Activated CD4-positive, CD25-positive, alpha-beta regulatory T cell treated with anti-CD3 and anti-CD28 coated beads, Interleukin-2, amount 50 U/mL, for 16 hours (primary cell): ENCODE measurements at places on chromosomes 12 and 14.

DNA sequence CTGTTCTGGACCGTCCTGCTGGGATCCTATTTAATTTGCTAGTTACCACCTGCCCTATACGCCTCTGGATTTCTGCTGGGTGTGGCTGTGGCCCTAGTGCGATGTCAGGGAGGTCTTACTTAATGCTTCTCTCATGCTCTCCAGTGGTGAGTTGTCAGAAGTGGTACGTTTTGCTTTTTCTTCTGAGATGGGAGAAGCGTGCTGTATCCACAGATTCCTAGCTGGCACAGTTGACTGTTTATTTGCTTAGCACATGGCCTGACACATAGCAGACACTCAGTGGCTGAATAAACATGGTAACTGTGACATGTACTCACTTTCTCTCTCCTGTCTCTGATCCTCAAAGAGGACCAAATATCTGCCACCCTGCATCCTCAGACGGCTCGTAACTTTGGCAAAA is 107.3 kb downstream of the CACNA1C start:
- DNase-seq: no peak

- no peak for DNase-seq
These were observed 28.9 kb upstream of the TSPAN8 start for GRCh38 chr12:71186571-71187288.

GRCh38 chr14:50025776-50026175 is 90.6 kb downstream of the VCPKMT start:
- DNase-seq: no peak

DNA sequence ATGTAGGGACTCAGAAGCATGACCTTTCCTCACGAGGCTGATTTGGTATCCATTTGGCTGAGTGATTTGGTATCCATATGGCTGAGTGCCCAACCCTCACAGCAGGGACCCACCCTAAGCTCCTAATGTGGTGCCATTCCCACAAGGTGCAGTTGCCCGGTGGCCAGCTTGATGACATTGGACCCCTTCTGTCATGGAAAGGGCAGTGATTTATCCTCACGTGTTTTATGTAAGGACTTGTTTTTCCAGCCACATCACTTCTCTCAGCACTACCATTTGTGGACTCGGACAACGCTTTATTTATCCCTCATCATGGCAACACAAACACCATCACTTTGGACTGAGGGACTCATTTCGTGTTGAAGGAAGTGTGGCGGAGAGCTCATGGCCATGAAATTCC is 8.5 kb upstream of the CDC42BPB start:
- no peak for DNase-seq

- no peak for DNase-seq
These were observed 337.7 kb downstream of the IPO8 start for GRCh38 chr12:30357766-30358490.

DNA sequence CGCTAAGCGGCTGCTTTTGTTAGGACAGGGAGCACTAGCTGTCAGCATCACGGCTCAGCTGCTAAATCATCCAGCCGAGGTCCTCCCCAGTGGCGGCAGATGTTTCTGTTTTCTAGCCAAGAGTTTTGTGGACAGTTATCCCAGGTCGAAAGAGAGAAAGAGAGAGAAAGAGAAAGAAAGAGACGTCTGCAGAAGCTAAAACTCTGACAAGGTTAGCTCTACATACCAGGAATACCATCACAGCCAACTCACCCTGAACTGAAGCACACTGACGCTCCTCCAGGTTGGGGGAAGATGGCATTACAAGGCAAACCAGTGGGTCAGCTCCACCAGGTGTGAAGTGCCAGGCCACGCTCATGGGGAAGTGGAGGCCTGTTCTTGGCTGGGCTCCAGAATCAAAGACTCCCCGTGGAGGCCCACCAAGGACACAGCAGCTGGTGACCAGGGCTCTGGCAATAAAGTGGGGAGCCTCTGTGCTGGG is 64.9 kb upstream of the DICER1 start:
- DNase-seq: no peak

DNA sequence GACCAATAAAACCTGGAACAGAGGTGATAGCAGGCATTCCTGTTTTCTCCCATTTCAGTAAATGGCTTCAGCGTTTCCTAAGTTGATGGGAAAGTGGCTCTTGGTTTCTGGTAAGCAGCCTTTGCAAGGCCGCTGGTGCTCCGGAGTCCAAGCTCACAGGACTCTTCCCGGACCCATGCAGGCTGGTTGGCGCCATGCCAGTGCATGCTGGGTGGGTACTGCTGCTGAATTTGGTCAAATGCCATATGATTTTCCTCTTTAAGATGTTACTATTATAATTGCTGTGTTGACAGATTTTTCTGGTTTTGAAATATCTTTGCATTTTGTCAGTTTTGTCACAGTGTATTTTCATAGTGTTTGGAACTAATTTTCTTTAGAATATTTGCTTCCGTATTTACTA is 27.7 kb downstream of the PPP2R5C start:
- DNase-seq: no peak

DNA sequence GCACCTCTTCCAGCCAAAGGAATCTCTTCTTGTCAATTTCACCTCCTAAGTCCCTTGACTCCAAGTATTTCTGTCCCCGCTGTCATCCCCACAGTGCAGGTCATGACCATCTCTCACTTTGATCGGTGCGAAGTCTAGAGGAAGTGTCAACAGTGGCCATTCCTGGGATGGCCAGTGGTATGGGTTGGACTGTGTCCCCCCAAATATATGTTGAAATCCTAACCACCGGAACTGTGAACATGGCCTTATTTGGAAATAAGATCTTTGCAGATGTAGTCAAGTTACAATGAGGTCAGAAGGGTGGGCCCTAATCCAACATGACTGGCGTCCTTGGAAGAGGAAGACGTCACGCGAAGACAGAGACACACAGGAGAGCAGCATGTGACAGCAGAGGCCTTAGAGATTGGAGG is 155.9 kb upstream of the PRMT8 start:
- DNase-seq: no peak

DNA sequence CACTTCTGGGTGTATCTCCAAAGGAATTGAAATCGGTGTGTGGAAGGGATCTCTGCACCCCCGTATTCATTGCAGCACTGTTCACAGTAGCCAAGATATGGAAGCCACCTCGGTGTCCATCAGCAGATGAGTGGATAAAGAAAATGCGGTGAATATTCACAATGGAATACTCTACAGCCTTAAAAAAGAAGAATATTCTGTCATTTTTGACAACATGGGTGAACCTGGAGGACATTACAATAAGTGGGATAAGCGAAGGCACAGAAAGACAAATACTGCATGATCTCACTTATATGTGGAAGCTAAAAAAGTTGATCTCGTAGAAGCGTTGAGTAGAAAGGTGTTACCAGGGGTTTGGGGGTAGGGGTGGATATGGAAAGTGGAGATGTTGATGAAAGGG is 111.9 kb downstream of the BEGAIN start:
- DNase-seq: no peak

DNA sequence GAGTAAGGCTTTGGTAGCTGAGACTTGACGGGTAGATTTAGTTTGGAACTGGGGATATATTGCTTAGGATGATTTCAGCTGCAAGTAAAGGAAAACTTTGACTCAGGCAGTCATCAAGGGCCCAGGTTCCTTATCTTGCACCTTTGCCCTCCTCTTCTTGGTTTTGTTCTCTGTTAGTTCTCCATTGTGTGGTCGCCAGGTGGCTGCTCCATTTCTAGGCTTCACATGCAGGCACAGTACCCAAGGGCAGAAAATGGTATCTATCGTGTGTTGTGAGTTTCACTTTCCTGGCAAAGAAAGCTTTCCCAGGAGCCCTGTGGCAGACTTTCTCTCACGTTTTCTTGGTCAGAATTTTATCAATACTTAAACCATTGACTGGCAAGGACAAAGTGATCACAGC is 50.8 kb downstream of the VRK1 start:
- no peak for DNase-seq

- DNase-seq: no peak
These were observed 10.7 kb upstream of the GRIN2B start for GRCh38 chr12:13992106-13992505.

DNA sequence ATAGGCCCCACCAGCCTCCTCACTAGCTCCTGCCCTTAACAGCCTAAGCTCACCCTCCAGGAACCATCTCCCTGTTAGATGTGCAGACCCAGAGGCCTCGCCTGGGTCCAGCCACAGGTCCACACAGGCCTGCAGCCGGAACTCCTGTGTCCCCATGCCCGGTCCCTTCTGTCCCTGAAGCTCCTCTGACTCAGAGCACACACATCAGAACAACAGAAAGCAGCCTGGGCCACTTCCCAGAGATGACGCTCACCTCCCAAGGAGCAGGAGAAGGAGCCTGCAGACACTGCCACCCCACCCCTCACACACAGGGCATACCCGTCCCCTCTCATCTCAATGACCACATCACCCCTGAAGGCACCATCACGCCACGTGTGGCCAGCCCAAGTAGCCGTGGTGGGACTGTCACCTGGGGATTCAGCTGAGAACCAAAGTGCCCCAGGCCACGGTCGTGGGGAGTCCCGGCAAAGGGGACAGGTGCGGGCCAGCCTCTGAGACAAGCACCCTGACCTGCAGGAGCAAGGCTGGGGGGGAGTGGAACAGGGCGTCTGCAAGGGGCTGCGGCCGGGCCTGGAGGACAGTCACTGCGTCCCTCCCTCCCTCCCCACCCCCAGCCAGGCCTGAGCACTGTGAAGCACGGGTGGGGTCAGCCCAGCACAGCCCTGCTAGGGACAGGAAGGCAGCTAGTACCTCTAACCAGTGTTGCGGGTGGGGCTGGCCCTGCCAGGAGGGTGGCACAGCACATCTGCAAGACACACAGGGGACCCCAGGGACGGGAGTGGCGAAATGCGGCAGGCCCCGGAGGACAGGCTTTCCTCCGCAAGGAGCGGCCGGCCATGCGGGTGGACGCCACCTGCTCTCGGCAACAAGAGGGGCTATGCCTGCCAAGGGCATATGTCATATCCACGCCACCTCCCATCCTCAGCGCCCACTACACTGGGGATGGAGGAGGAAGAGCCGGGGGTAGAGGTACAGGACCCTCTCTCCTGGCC is 5.5 kb downstream of the AKT1 start:
- no peak for DNase-seq

DNA sequence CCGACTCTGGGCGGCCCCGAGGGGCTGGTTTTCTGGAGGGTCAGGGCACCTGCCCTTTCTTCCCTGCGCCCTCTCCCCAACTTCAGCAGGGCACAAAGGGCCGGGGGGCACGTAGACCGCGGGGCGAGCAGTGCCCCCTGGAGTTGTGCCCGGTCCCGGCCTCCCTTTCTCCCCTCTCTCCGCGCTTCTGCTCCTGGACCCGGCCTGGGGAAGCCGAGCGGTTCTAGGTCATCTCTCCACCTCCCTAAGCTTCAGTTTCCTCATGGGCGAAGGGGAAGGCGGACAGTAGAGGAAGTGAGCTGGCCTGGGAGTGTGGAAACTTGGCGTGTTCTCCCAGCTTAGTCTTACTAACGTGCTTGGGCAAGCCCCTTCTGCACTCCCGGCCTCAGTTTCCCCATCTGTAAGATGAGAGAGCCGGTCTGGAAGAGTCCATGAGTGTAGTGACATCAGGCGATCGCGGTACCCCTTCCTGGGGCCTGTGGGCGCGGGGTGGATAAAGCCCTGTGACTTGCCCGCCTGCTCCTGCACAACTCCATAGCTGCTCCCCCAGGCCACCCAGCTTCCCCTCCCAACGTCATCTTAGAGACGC is 158.6 kb upstream of the PARP11 start:
- DNase-seq: no peak

GRCh38 chr14:82694820-82695219 is 1161.2 kb upstream of the SEL1L start:
- no peak for DNase-seq
